ENCODE measurements at places on chromosomes 1 and 21. TPM values are rescaled to one million over a fixed set of nuclear protein-coding genes. Genes with fewer than 3 reads are reported as not detected.

KIF26B gene
- 27.0 TPM for total RNA-seq

LAMC1 gene
- 853 TPM for total RNA-seq

HMGCS2 gene
- total RNA-seq = not detected

EPHA10 gene
- total RNA-seq = not detected

OR2AK2 gene
- not detected for total RNA-seq

ADCY10 gene
- total RNA-seq = under 0.01 TPM

RNF186 gene
- total RNA-seq = not detected

KCNH1 gene
- total RNA-seq = 8.9 TPM

Measured in smooth muscle cell of the pulmonary artery (primary cell).